T-helper 2 cell treated with Interferon-gamma antibody and Interleukin-4, amounts not matched to agents 100 ng/mL and 5 ng/mL, for 36 hours (primary cell): ENCODE measurements at places on chromosomes 6 and 20. TPM values are rescaled to one million over a fixed set of nuclear protein-coding genes. Genes with fewer than 3 reads are reported as not detected.

TPD52L1 gene
- not detected in 2 replicates for total RNA-seq

XKR7 gene
- 0.05 TPM in 2 replicates for total RNA-seq

SPAG4 gene
- 3.7 and 5.4 TPM in 2 replicates for total RNA-seq

CST9L gene
- total RNA-seq: not detected in 2 replicates

FOXO3 gene
- total RNA-seq: 9.2 and 9.9 TPM in 2 replicates

PRSS16 gene
- 1.3 and 1.9 TPM in 2 replicates for total RNA-seq

OPRL1 gene
- total RNA-seq: 0.70 and 0.89 TPM in 2 replicates

CTCFL gene
- not detected in 2 replicates for total RNA-seq

GJA10 gene
- 0.14 TPM in 1 of 2 replicates, not detected in the other for total RNA-seq

BTNL2 gene
- not detected in 2 replicates for total RNA-seq

C20orf204 gene
- 4.9 and 5.3 TPM in 2 replicates for total RNA-seq

TRIM40 gene
- total RNA-seq: not detected in 2 replicates

RAET1G gene
- total RNA-seq: not detected in 2 replicates

PSORS1C1 gene
- total RNA-seq: not detected in 2 replicates

SLC24A3 gene
- total RNA-seq: not detected in 2 replicates

LHFPL5 gene
- not detected in 2 replicates for total RNA-seq
